ENCODE measurements at places on chromosomes 2 and 18.

DNA sequence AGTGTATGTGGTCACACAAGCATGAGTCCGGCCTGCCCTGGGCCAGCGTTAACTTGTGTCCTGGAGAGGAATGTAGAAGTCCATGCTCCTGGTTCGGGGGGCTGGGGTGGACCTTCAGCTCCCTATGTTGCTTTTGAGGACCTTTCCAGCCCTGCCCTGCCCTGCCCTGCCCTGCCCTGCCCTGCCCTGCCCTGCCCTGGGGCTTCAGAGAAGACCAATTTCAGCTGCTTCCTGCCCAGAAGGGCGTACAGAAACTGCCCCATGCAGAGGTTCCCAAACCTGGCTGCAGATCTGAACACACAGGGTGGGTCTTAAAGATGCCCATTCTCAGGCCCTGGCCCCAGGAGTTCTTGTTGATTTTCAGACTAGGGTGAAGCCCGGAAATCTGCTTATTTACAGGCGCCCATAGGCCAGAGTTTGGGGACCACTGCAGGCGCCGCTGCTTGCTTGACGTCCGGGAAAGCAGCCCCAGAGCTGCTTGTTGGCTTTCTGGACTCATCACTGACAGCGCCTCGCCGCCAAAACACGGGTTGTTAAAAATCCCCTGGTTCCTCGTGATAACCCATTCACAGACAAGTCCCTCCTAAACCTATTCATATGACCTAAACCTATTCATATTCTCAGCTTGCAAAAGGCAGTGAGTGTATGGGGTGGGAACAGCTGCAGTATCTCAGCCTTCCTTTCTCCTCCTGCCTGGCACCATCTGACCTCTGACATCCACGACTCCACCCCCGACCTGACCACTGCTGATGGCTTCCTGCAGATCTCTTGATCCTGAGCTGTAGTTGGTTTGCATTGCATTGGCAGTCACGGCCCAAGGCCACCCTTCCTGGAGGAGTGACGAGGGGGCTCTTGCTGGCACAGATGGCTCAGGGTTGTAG is 198.3 kb downstream of the GLI2 start:
- DNase-seq, result no peak

DNA sequence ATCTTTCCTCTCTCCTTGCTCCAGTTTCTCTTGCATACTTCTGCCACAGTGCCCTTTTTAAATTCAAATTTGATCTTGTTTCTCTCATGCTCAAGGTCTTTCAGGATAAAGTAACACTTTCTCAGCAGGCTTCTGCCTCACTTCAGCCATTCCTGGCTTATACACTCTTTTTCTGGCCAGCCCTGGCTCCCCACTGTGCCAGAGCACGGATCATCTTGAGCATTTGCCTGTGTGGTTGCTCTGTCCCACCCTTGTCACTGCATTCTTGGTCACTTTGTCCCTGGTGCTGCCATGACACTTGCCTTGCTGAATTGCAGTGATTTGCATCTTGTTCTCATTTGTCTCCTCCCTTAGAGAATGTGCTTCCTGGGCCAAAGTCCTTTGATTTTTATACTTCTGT is 634.3 kb downstream of the TMEM182 start:
- no peak for DNase-seq

DNA sequence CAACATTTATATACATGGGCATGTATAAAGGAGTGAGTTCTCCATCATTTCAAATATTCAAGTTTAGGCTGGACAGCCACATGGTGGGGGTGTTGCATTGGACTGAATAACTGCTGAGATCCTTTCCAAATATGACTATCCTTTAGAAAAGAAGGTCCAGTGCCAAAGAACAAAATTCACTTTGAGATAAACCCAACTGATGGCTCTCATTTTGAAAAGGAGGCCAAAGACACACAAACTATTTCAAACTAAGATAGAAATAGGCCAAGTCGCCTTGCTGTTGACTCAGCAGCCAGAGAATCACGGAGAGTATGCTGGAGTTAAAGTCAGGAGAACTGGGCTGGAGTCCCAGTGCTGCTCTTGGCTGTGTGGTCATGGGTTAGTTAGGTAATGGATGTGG is 204.5 kb upstream of the LRATD1 start:
- peak; percentile 15 for DNase-seq

DNA sequence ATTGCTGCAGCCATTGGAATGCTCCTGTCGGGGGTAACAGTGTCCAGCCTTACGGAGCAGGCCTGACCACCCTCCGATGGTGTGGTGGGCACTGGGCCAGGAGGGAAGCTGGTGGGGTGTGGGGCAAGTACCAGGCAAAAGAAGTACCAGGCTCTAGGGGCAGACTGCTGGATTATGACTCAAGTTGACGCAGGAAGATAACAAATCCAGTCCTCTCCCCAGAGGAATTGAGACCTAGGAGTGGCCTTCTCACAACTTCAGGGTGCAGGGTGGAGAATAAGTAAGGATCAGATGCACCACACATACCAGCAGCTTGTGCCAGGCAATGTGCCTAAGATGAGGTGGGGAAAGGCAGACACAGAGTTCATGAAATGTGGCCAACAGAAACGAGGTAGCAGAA is 37.9 kb downstream of the SEMA4F start:
- DNase-seq, result no peak

GRCh38 chr2:208172125-208172524 is 8.7 kb upstream of the CRYGA start:
- DNase-seq, result no peak

- DNase-seq, result no peak
These were observed 175.4 kb downstream of the HDAC4 start for GRCh38 chr2:239225371-239225851.

DNA sequence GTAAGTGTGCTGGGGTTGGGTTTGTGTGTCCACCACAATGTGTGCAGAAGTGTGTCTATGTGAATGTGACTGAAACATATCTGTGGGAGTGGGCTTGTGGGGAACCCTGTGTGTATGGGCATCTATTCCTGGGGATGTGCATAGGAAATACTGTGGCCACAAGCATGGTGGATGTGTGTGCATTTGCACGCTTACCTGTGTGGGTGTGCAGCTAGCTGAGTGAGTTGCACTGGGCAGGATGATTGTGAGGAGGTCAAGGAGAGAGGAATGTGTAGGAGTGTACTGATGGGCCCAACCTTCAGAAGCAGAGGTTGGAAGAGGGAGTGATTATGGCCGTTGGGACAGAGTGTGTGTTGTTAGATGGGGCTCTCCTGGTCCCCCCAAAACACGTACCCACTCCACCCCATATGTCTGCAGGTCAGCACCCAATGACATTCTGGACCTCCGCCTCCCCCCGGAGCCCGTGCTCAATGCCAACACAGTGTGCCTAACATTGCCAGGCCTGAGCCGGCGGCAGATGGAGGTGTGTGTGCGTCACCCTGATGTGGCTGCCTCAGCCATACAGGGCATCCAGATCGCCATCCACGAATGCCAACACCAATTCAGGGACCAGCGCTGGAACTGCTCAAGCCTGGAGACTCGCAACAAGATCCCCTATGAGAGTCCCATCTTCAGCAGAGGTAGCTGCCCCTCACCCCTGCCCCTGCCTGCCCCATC is 1.2 kb downstream of the WNT10A start:
- DNase-seq, result no peak

GRCh38 chr18:79769698-79770500 is 27.8 kb upstream of the KCNG2 start:
- no peak for DNase-seq

DNA sequence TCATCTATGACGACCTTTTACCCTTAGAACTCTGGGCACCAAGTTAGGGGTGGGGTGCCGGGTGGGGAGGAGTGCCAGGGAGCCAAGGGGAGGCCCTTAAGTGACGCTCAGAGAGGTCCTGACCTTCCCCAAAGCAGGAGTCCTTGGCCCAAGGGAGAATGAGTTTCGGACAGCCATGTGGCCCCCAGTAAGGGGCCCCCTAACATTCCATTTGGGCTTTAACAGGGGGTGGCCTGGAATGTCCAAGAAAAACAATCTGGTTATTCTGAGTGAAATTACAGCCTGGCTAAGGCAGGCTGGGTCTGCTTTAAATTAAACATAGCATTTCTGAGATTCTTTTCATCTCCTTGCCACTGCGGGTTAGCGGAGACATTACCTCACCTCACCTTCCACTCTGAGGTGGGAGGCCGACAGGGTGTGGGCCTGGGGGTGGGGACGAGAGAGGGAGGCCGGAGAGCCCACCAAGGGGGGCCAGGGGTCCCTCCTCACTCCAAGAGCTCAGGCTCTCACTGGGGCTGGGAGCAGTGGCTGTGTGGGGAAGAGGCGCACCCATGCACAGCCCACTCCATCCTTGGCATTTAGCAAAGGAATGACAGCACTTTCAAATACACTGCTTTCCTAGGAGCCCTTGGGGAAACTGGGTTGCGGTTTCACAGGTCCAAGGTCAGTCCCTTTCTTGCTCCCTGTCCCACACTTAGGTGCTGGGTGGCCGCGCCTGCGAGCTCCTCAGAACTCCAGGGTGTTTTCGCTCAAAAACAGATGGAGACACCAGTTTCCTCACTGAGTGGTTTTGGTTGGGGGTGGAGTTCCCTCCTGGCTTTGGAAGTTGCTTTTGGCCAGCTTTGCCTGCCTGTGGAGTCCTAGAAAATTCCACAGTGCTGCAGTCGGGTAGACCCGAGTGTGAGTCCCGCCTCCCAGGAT is 107.4 kb downstream of the POLR1A start:
- DNase-seq, result peak; percentile 49

GRCh38 chr2:55155764-55156281 is 76.3 kb downstream of the CLHC1 start:
- DNase-seq, result no peak

- no peak for DNase-seq
These were observed 64.7 kb downstream of the STK39 start for GRCh38 chr2:168182550-168183249.

- DNase-seq, result no peak
These were observed 6.7 kb downstream of the LDLRAD4 start for GRCh38 chr18:13225261-13225660.

- DNase-seq, result no peak
These were observed 72.6 kb downstream of the PLCL1 start for GRCh38 chr2:197877038-197877437.

DNA sequence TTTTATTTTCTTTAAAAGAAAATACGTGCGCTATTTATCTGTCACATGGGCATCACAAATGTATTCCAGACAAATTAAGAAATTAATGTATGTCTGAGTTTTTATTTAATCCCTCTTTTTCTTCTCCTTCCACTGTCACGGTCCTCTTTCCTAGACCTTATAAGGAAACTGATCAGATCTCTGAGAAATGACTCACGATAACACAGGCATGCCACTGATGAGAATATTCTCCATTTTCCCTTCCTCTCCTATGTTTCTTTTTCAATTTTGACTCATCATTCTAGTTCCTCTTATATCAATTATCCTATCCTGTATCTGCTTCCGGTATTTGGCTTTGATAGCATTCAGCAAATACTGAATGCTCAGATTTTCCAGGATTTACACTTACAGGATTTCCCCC is 121.8 kb downstream of the DSC3 start:
- no peak for DNase-seq

DNA sequence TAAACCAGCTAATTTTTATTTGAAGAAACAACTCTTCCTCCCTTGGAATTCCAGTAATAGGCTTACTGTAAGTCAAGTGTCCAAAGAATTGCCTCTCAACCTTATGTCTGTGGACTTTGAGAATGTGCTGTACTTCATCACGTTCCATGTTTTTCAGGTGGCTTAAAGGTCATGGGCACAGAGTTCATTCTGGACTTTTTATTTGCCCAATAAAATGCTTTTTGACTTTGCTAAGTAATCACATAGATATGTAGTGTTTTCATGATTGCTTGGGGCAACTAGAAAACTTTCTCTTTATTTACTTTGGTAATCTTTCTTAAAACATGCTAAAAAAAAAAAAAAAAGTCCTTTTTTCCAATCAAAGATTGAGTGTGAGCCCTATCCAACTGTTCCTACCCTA is 10.4 kb upstream of the DNAH7 start:
- DNase-seq, result no peak

DNA sequence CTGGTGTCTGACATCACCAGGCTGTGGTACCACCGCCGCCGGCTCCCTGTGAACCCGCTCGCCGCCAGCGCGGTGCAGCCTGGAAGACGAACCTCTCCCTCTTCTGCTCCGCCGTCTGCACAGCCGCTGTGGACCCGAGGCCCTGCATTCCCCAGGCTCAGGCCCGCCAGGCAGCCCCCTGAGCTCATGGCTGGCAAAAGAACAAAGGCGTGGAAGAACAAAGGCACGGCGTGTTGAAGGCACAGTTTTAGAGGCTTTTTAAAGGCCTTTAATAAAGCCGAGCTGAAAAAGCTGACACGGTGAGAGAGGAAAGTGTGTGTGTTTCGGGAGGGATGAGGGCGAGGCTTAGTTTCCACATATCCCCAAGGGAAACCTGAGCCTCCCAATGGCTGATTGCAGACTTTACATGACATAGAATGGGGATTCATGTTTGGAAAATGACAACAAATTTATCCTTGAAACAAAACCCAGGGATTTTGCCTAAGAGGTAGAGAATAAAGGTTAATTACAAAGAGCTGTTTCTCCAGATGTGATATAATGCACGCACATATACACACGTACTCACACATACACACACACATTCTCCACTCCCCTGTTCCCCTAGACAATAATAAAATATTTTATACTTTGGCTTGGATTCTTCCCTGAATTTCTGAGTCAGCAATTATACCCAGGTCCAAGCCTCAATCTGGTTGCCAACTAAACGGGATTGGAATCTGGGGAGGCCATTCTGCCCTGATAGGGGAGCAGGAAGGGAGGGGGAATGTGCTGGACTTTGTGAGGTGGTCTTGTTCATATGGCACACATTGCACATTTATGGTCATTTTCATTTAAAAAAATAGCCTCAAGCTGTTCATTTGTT is 39.7 kb downstream of the RFX8 start:
- DNase-seq, result peak; percentile 55

DNA sequence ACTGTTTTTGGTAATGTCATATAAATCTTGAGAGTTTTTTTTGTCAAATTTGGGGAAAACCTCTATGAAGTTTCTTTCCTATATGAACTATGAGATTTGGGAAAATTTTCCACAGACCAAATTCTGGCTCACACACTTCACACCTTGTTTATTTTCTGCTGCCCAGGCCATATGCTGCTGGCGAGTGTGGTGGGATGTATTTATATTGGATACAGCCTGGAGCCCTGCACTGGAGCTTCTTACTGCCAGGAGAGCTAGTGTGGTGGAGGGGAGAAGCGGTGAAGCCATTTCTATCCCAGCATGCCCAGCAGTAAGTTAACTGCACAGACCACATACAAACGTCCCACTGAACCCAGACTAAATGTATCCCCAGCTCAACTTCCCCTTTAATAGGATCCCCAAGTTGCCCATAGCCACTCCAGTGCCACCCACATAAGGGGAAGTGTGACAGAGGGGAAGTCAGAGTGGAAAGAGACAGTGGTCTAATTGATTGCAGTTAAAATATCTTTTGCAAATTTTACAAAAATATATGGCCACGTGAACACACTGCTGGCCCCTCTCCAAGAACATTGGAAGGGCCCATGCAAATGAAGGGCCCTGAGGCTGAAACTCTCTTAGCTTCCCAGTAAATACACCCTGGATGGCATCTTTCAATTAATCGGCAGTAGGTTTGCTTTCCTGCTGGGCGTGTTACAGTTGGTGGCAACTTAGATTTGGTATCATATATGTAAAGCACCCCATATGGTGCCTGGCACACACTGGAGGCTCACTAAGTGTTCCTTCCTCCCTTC is 146.6 kb upstream of the ITGA6 start:
- DNase-seq, result no peak
